HepG2 (cell line): ENCODE measurements at places on chromosomes 2 and 18. TPM values are rescaled to one million over a fixed set of nuclear protein-coding genes. Genes with fewer than 3 reads are reported as not detected.

Gene SPR
- polyA plus RNA-seq = 32.4 and 34.0 TPM in 2 replicates

Gene ONECUT2
- polyA plus RNA-seq = 3.2 and 3.7 TPM in 2 replicates

Gene ALPG
- not detected in 2 replicates for polyA plus RNA-seq

Gene MOCOS
- 7.7 and 10.1 TPM in 2 replicates for polyA plus RNA-seq

GRCh38 chr18:13543811-13544732, 182.3 kb downstream of the FAM210A start:
- peak; percentile 53 for DNase-seq

DNA sequence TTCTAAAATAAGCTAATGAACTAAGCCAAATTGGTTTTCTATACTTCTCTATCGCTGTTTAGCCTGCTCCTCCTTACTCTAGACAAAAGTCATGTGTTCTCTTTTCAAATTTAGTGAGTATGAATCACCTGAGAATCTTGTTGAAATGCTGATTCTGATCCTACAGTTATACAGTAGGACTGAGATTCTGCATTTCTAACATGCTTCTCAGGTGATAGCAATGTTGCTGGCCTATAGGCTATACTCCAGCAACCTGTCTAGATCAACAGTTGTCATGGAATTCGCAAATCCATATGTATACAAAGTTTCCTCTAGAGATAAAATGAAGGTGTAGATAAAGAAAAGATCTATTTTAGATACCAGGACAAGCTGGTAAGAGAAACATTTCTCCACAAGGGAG, 62.9 kb downstream of the MEMO1 start:
- DNase-seq = no peak

DNA sequence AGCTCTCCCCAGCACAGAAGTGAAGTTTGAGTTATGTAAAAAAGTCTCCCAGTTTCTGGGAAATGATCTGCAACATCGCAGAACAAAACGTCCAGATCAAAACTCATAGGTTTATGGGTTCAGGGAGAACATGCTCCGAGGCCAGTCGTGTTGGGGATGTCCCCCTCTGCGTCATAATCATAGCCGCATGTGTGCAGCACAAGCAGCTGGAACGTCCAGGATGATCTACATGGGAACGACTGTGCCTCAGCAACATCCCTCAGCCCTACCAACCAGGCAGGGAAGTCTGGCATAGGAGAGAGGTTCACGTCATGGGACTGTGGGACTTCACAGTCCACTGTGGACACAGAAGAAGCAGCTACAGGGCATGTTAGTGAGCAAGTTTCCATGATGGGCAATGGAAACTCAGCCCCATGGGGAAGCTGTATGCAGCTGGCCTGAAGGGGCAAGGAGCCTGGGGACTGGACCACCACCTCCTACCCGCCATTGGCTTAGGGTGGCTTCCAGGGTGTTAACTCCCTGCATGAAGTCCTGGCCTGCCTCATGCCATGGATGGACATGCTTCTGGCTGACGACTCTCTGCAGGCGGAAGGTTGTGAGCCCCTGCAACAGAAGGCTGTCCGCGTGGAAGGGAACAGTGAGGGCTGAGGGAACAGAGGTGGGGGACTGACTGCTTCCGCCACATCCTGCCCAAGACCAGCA, 96.9 kb downstream of the COPS8 start:
- no peak for DNase-seq
